ENCODE measurements at places on chromosomes 5 and 9. TPM values are rescaled to one million over a fixed set of nuclear protein-coding genes. Genes with fewer than 3 reads are reported as not detected.

The TIMD4 gene
- total RNA-seq = not detected

The UGT3A1 gene
- not detected for total RNA-seq

The NOXA1 gene
- 1.1 TPM for total RNA-seq

The ENHO gene
- total RNA-seq = not detected

The PJA2 gene
- total RNA-seq = 177 TPM

The GRAMD2B gene
- 58.5 TPM for total RNA-seq

The ADRB2 gene
- 11.8 TPM for total RNA-seq

The SOX30 gene
- total RNA-seq = 0.16 TPM

The ZFP37 gene
- 1.9 TPM for total RNA-seq

The SLC2A6 gene
- 4.7 TPM for total RNA-seq

The SLC36A3 gene
- total RNA-seq = not detected

The ZBTB26 gene
- total RNA-seq = 12.1 TPM

- no peak for ATAC-seq
Observed at GRCh38 chr5:10677533-10677932, 83.5 kb downstream of the DAP start.

GRCh38 chr5:95879661-95880060 lies 57.1 kb upstream of the GLRX start:
- no peak for ATAC-seq

DNA sequence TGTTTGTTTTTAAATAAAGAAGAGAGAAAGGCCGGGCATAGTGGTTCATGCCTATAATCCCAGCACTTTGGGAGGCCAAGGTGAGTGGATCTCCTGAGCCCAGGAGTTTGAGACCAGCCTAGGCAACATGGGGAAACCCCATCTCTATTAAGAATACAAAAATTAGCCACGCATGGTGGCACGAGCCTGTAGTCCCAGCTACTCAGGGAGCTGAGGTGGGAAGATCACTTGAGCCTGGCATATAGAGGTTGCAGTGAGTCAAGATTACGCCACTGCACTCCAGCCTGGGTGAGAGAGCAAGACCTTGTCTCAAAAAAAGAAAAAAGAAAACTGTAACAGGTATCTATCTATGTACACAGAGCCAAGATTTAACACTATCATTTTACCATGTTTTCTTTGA lies 34.2 kb upstream of the CDC42SE2 start:
- no peak for ATAC-seq

GRCh38 chr9:60545878-60546385 lies 368.3 kb upstream of the SPATA31A5 start:
- no peak for ATAC-seq

DNA sequence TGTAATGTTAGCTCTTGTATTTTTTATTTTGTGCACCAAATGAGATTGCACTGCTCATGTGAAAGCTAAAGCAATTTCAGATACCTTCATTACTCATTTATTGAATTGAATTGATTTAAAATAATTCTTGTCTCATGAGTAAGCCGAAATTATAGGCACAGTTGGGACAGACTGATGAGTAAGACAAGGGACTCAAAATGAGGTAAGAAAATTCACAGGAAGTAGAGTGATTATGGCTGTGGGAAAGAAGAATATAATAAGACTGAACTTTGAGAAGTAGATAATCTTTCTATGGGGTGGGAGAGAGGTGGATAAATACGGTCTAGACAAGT lies 51.1 kb downstream of the NUDT12 start:
- no peak for ATAC-seq

DNA sequence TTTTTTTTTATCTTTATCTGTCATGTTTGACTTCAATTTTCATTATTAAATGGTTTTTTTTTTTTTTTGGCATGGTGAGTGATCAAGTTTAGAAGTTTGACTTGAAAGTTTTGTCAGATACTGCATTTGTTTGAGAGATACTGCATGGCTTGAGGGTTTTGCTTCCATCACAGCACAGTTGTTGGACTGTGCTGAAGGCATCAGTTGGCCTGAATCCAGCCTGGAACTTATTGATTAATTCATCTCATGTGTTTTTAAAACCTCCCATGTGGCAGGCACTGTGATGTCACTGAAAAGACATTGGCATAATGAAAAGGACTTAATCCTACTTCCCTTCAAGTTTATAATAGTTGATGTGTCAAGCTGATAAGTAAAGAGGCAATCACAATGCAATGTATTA lies 128.4 kb downstream of the FGF10 start:
- no peak for ATAC-seq

DNA sequence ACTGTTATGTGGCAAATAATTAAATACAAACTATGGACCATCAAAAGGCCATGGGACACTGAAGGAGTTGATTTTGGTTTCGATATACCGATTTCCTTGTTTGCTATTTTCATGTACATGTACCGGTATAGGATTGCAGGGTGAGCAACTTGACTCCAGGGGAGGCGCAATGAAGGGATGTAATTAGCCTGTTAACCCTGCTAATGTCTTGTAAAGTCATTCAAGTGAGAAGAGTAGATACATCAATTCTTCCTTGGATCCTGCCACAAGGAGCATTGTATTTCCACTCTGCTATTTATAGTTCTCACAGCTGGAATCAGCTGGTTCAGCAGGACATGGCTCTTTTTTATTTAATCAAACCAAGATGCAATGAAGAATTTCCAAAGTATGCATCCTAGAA lies 102.0 kb downstream of the STK32A start:
- no peak for ATAC-seq

DNA sequence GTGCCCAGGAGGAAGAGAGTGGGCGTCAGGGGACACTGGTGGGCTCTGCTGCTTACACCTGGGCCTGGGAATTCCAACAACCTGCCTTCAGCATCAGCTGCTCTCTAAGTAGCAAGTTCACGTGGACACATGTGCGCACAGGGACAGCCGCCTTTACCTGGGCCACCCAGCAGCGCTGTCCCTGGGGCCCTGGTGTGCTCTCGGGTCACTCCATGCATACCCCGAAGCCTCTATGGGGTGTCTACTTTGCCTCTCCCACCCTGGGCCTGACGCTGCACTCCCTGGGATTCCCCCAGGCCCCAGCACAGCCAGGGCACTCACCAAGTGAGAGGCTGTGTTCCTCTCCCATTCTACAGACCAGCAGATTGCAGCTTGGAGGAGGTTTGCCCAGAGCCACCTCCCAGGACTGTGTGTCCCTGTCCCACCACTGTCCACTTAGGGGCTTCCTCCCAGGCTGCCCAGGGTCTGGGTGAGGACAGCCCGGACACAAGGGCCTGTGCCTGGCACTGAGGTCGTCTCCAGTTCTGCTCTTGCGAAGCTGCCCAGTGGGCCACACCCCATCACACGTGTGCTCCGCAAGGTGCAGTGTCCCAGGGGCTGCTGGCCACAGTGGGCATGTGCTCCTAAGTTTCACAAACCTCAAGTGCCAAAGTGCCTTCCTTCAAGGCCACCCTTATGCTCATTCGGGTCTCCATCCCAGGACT lies 5.9 kb downstream of the NINJ1 start:
- no peak for ATAC-seq

DNA sequence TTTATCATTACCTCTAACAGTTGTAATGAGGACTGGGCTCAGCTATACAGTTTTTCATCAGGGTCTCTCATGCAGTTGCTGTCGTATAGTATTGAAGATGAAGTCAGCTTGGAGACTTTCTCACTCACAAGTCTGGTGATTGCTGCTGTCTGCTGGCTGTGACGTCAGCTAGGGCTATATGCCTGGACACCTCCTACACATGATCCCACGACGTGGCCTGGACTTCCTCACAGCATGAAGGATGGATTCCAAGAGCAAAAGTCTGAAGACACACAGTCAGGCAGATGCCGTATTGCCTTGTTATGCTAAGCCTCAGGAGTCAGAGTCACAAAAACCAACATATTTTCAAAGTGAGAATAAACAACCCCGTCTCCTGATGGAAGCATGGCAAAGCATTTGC lies 193.3 kb downstream of the LURAP1L start:
- no peak for ATAC-seq

- no peak for ATAC-seq
Observed at GRCh38 chr5:77356740-77357139, 135.4 kb downstream of the WDR41 start.

GRCh38 chr9:112443200-112443599 lies 43.4 kb upstream of the KIAA1958 start:
- no peak for ATAC-seq

- ATAC-seq = no peak
Observed at GRCh38 chr5:172973127-172973916, 10.2 kb upstream of the ATP6V0E1 start.

DNA sequence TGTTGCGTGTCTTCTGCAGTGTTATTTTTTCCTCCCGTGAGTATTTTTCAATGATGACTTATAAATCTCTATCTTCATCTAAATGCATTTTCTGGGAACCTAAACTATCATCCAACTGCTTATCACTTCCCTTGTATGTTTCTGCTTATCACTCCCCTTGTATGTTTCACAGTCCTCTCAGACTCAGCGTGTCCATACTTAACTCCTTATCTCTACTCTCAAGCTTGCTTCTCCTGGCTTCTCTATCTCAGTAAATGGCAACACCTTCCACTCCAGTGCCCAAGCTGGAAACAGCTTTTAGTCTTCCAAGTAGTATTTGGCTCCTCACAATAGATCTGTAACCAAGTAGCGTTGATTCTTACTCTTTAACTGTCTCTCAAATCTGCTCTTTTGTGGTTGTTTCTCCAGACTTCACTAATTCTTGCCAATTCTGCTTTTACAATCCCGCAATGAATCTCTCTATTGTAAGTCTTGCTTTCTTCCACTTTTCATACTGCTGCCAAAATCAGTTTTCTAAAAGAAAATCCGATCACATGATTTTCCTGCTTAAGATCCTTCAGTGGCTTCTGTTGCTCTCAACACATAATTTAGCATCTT lies 33.8 kb upstream of the TXNDC8 start:
- ATAC-seq = no peak

DNA sequence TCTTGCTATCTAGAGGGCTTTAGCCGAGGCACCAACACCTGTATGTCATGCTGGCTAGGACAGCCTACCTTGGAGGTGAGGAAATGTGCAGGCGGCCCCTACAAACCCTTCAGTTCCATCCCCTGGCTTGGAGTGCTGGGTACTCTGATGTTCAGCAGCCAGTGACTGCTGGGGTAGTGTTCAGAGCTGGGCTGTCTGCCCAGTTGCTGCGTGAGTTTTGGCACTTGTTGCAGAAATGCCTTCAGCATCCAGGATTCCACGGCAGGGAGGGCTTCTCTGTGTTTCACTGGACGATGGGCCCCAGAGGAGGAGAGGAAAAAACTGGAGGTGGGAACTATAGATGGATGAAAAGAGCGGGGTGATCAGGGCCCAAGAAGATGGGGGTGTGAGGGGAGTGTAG lies 10.4 kb downstream of the SWI5 start:
- peak; percentile 48 for ATAC-seq

GRCh38 chr9:120443489-120443888 lies 136.5 kb downstream of the CDK5RAP2 start:
- ATAC-seq = no peak
